Stimulated activated CD4-positive, alpha-beta T cell treated with anti-CD3 and anti-CD28 coated beads, Interleukin-2, amount 100 ng/mL, for 48 hours (primary cell): ENCODE measurements at places on chromosomes 5 and 9.

DNA sequence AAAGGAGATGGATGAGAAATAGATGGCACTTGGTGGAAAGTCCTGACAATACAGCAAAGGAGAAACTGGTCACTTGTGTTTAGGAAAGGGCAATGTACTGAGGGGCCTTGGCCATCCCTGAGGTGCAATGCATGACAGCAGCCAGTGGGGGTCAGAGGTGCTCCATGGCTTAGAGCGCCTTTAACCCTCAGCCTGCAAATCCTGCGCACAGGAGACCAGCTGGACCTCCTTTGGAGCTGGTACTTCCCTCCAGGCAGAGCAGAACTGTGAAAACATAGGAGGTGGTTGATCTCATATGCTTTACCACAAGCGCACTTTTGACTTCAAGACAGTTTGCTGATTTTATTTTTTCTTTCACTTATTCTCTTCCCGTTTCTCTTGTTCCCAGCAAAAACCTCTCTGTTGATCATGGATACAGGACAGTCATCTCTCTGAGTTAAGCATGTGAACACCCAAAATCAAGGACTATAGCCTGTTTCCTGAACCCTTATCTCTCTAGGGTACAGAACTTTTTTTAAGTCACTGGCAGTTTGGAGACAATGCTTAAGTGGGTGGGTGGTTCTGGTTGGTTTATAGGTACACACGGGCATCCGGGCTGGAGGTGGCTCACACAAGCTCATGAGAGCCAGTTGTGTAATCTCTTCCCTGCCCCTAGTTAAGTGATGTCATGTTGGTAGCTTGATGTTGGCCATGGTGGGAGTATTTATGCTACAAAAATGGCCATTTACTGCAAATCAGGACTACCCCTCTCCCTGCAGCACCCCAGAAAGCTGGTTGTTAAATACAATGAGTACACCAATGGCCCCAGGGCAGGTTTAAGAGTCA is 37.6 kb upstream of the ANKRD55 start:
- DNase-seq = peak; percentile 75

GRCh38 chr9:21996858-21997257 is 2.3 kb downstream of the CDKN2B-AS1 start:
- DNase-seq = no peak

DNA sequence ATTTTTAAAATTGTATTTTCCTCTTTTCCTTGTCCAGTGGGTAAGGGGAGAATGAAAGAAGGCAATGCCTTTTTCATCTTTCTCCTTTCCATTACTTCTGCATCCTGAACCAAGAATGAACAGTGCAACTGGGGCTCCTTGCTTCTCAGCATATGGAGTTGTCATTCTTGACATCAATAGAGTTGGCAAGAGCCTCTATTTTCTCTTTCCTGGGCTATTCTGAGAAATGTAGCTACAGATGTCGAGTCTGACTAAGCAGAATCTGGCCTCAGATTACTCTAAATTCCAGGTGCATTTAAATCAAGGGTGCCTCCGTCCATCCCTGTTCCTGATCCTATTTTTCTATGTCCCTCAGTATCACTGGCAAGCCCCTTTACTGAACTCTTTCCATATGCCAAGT is 244.8 kb downstream of the GLIS3 start:
- no peak for DNase-seq

GRCh38 chr5:122730456-122730855 is 44.4 kb upstream of the SNX2 start:
- DNase-seq = no peak

- no peak for DNase-seq
These were observed 66.5 kb upstream of the STC2 start for GRCh38 chr5:173394701-173395100.

- DNase-seq = no peak
These were observed 654 bp downstream of the ADAMTS2 start for GRCh38 chr5:179344431-179345182.

DNA sequence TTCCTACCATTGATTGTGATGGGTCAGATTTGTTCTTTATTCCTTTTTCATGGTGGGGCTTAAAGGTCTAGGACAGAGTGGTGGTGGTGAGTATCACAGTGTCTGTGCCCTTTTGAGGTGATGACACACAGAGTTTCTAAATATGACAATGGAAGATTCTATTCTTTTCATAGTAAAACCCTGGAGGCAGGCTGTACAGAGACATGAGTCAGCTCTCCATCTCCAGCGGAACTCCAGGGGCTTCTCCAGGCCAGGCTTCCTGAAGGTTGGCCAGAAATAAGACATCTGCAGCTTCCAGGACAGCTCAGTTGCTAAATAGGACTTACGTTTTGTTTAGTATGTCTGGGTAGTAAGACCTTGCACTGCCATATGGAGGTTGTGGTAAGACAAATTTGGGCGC is 229.5 kb downstream of the CD180 start:
- no peak for DNase-seq

DNA sequence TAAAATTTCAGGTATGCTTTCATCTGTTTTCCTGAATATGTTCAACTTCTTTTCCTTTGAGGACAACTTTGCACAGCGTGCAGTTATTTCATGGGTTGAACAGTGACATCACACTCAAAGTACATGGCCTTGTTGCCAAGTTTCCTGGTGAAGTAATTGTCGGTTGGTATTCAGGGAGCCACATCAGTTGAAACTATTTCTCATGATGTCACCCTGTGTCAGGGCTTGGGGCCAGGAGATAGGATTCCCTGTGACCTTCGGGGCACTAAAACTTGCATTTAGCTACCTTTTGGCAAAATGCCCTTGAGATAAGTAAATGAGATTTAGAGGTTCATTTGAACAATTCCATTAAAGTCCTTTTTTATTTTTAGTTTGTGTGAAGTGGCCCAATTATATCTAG is 383.9 kb downstream of the SH3GL2 start:
- DNase-seq = no peak

DNA sequence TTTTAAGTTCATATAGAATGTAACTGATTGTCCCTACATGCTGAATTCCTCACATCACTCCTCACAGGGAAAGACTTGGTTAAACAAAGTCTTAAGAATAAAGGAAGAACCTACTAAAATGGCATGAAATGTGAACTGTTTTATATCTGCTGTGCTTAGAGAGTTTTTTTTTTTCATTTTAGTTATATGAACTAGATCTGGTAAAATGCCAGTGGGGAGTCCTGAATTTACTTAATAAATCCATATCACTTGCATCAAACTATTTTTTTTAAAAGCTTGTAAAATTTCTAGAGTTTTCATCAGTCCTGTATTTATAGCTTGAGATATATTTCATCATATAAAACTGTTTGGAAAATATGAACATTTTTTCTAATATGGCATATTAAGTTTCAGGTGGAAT is 1528.6 kb downstream of the EFNA5 start:
- no peak for DNase-seq

- no peak for DNase-seq
These were observed 5.9 kb upstream of the FAM78A start for GRCh38 chr9:131282175-131282574.

DNA sequence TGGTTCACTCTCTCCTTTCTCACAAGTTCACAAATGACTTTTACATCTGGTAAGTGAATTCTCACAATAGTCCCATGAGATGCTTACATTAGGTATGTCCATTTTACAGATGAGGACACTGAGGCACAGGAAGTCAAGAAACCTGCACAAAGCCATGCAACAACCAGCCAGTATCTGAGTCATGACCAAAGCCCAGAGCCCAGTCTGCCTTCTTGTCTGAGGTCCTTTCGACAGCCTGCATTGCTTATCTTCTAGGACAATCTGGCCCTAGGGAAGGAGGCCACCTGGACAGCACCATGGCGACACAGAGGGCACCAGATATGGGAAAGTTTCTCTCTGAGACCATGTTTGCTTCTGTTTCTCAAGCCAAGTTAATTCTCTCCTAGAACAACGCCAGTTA is 197.1 kb downstream of the NSG2 start:
- DNase-seq = no peak

DNA sequence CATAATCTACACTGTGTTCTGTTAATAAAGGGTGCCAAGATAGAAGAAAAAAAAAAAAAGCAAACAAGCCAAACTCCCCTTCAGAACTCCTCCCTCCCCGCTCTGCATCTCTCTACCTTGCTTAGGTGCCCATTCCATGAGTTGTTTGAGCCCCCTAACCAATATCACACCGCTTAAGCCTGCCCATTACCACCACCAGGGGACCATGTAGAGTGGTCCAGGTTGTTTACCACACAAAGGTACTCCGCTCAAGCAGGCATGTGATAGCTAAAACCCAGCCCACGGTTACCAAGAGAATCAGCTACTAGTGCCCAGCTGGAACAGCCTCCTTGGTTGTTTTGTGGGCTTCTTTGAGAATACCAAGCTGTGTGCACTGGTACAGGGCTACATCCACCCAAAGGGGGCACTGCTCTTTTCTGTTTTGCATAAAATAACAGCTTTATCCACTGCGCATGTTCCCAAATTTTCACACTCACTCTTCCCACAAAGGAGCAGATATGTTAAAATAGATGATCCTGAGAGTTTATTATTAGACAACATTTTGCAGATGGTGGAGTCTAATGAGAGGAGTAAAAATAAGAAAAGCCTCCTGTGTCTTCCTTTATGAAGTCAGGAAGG is 304.1 kb downstream of the DEPDC1B start:
- DNase-seq = no peak

DNA sequence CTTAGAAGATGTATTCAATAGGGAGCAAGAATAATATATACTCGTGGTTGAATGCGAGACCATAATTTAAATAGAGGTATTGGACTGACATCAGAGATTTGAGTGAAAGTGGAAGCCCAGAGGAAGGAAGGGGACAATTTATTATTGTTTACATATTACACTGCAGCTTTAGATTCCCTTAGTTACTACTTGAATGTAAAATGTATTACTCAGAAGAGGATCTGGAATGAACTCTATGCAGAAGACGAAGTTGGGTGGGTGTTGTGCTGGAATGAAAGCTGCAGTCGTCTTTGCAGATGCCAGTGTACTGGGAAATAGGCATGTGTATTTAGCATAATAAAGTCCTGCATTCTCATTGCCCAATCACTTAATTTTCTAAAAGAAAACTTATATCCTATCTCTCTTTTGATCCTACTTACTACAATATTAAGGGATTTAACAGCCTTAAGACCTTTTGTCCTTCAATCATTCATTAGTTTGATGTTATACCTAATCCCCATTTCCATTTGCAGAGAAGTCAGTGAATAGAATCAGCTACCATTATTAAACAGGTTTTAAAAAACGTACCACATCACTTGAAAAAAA is 570.7 kb upstream of the WWC1 start:
- no peak for DNase-seq

DNA sequence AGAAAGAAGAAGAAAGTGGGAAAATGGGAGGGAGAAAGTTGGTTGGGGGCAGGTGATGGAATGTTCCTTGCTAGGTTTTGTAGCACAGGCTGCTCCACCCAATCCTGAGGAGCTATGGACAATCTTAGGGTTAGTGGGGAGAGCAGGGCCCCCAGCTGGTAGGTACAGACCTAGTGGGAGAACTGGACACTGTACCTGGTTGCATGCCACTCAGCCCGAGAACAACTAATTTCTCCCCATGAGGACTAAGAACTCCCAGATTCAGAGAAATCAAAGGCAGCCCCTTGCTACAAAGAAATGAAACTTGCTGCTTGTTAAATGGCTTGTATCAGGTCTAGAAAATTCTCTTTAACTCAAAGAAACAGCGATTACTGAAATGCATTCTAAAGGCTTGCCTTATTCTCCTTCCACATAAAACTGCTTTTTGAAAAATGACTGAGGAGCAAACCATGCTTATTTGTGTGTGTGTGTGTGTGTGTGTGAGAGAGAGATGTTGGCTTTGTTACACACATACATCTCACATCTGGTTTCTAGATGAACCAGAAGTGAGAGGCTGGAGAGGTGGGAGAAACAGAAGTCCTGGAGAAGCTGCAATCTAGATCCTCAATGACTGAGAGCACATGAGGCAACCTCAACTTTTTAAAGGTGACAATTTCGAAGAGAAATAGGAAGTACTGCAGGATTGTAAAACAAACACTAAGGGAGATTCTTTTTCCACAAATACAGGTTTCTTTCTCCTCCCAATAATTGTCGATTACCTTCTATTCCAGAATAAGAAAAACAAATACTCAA is 28.9 kb downstream of the FYB1 start:
- no peak for DNase-seq

DNA sequence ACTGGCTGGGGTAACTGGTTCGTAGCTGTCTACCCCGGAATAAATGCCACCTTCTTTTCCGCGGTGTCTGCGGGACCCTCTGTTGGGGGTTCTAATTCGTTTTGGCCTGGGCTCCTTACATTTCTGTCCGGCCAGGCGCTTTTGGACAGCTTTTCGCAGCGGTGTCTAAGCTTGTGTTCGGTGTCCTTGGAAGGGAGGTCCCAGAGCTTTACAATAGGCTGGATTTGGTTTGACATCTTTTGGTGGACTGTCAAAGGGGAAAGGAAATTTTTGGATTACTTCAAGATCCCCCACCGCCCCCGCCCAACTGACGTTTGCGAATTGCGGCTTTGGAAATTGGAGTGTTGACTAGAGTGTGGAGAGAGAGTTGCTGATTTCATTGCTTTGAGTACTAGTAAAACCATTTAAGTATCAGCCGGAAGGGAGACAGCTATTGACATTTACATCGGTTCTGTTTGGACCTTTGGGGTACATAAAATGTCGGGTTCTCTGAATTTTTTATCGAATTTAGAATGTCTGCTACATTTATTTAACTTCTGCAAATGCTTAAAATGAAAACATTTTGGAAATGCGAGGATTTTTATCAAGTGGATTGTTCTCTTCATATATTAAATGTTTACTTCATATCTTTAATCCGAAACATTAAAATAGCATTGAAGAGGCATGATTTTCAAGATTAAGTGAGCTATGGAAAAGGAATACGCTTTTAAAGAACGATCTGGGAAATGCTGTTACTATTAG is 4.7 kb upstream of the PURA start:
- DNase-seq = no peak

DNA sequence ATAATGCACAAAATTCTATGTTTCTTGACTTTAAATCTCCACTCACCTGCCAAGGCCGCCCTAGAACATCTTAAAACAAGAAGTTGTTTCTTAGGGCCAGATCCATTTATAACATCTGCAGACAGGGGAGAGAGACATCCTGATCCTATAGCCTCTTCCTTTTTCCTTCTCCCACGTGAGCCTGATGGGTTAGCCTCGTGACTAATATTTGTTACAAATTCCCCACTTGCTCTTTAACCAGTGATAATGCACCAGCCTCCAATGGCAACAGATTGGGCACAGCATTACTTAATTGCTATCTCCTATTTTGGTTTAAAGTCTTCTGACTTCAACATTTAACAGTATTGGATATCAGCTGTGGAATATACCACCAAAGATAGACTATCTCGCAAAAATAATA is 196.5 kb downstream of the GADD45G start:
- DNase-seq = no peak

GRCh38 chr9:127783111-127784008 is 2.5 kb upstream of the CDK9 start:
- peak; percentile 52 for DNase-seq

DNA sequence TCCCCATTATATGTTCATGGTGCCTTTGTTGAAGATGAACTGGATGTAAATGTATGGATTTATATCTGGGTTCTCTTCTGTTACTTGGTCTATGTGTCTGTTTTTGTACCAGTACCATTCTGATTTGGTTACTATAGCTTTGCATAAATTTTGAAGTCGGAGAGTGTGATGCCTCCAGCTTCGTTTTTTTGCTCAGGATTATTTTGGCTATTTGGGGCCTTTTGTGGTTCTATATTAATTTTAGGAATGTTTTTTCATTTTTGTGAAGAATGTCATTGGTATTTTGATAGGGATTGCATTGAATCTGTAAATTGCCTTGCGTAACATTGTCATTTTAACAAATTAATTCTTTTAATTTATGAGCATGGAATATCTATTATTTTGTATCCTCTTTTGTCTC is 36.6 kb upstream of the ZNF366 start:
- DNase-seq = no peak

GRCh38 chr5:119318256-119318894 is 37.4 kb upstream of the TNFAIP8 start:
- DNase-seq = no peak

GRCh38 chr9:133394687-133395271 is 18.6 kb downstream of the STKLD1 start:
- no peak for DNase-seq
